DMS53 (cell line): ENCODE measurements at places on chromosomes 3 and 15.

DNA sequence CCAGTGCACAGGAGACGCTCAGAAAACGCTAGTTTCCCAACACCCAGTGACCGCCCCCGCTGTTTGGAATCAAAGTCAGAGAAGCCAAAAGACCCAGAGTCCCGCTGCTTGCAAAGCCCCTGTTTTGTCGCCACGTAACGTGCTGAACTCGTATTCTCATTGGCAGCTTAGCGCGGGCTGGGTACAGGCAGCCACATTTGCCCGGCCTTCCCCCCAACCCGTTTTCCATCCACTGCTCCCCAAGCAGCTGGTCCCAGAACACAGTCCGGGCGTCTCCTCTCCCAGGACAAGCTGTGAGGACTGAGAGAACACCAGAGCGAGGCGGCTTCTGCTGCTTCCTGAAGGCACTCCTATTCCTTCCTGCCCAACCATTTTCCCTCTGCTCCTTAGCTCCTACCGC lies 54.8 kb downstream of the RASGRF1 start:
- no peak for DNase-seq

DNA sequence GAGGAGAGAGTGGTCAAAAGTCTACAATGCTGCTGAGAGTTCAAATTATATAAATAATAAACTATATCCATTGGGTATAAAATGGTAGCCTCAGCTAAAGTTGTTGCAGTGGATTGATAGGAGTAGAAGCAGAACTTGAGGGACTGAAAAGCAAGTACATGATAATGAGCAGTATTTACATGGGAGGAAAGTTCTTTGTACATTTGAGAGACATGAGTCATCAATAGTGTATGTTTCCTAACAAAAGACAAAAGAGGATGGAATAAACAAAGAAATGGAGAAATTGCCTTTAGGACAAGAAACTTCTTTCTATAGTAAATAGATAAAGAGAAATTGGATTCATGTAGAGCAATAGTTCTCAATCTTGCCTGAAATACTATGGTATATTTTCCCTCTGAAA lies 110.0 kb upstream of the PLSCR5 start:
- DNase-seq = peak; percentile 17

DNA sequence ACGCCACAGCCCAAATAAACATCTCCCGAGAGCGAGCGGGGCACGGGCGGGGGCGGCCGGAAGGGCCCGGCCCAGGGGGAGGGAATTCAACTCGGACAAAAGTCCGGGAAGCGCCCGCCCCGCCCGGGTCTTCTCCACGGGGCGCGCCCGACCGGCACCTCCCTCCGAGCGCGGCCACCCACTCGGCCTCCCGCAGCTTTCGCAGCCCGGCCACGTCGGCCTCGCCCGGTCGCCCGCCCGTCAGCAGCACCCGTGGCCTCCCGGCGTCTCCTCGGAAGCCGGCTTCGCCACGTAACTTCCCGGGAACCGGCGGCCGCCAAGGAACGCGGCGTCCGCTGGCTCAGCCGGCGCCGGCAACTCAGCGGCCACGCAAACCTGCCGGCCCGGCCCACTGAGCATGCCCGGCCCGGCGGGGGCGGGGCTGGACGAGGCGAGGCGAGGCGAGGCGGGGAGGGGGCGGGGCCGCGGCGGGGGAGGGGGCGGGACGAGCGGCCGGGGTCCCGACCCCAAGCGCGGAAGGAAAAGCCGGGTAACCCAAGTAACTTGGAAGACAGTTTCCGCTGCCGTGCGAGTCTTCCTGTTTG lies at the start of gene TJP1:
Gene TJP1 (minus strand): TSS at position 369 of the 584 bp plus-strand sequence. CDS start 440 bp downstream, outside the sequence.
- DNase-seq = peak; percentile 89

GRCh38 chr15:57297163-57297593 lies 79.1 kb upstream of the CGNL1 start:
- DNase-seq = no peak

DNA sequence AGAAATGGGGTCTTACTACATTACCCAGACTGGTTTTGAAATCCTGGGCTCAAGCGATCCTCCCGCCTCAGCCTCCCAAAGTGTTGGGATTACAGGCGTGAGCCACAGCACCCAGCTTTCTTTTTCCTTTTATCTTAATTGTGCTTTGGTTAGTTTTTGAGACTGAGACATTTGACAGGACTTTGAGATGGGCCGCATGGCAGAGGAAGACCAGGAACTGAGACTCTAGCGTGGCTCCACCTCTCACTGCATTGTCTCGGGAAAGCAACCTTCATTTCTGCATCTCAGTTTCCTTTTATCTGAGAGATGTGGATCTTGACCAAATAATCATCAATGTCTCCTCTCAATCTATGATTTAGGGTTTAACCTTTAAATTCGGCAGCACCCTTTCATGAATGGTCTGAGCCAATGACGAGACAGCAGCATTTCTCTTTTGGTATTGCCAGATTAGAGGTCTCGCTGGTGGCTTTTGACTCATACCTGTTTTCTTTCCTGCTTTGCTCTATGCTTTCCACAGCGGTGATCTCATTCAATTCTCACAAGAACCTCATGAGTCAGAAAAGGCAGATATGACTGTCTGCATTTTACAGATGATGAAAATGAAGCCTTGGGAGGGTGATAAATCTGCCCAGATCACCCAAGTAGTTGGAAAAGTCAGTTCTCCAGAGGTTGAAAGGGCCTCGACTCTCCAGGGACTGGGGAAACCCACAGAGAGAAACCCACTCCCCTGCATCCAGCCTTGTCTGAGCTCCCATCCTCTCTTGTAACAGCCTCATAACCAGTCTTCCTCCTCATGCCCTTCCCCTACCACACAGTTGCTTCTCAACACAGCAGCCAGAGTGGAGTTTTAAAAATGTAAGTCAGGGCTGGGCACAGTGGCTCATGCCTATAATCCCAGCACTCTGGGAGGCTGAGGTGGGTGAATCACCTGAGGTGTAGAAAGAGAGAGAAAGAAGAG lies 84.8 kb upstream of the FOXB1 start:
- peak; percentile 69 for DNase-seq

DNA sequence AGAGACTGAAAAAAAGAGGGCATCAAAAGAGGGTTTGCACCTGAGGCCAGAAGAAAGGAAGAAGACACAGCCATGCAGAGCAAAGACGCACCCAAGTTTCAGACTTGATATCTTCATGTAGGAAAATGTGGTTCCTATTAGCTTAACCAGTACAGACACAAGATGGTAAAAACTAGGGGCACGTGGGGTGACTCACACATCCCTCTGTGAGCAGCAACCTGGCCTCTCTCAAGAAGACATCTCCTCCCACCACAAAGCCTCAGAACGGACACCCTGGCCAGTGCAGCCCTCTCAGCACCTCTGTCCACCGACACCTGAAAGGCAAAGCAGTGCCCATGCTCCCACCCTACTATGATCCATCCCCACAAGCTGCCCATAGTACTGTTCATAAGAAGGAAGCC lies 33.3 kb downstream of the GLB1 start:
- DNase-seq = no peak
